NCI-H1417 treated with DMSO at 0.1 percent for 48 hours (cell line): ENCODE measurements at places on chromosomes 3 and 15.

- DNase-seq = no peak
These were observed 854 bp upstream of the COL8A1 start for GRCh38 chr3:99637368-99638111.

- DNase-seq = no peak
These were observed 138.5 kb downstream of the RAB11A start for GRCh38 chr15:66007663-66008262.

GRCh38 chr15:36837246-36837645 lies 257.8 kb downstream of the CDIN1 start:
- DNase-seq = no peak

GRCh38 chr15:88833731-88834100 lies 30.5 kb downstream of the ACAN start:
- DNase-seq = no peak

DNA sequence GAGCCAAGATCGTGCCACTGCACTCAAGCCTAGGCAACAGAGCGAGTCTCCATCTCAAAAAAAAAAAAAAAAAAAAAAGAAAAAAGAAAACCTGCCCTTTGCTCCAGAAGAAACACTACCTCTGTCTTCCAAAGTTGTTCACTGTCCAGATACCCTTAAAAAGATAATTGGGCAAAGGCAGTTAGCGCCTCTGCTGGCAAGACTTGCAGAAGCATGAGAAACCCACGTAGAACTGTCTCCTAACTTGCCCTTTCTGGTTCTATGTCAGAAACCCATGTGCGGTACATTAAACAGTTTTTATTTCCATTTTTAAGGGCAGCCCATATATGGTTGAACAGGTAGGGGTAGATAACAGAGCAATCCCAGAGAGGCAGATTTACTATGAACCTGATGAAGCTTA lies 1026.4 kb downstream of the ROBO2 start:
- no peak for DNase-seq

- DNase-seq = no peak
These were observed 14.8 kb downstream of the GPR87 start for GRCh38 chr3:151301787-151302186.

DNA sequence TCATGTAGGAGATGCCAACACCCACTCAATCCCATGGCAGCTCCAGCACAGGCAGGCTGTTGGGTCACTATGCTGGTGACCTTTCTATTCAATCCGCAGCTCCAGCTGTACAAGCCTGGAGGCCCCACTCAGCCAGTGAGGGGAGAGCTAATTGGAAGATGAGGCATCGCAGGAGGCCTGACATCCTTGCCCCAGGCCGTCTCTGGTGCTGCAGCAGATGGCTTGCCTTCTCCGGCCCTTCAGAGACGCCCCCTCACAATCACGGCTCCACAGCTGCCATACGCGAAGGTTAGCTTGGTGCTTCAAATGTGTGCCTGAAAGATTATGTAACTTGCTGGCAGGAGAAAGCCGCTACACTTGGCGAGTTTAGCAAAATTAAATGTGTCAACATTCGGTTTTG lies 104.2 kb upstream of the CLSTN2 start:
- no peak for DNase-seq

- no peak for DNase-seq
These were observed 8.0 kb downstream of the PXK start for GRCh38 chr3:58340594-58341244.

DNA sequence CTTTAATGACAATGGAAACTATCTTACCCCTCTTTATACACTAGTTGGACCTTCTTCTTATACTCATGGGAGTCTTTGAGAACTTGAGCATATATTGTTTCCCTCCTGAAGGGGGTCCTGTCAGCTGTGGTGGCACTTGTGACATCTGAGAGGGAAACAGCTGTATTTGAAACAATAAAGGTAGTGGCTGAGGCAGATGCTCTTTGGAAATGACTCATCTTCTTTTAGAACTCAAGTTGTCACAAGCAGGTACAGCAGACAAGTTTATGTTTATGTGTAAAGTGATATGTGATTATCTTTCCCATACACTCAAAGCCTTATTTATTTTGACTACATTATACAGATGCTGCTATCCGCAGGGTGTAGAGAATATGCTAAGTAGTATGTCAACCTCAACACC lies 220.0 kb upstream of the GRM7 start:
- no peak for DNase-seq

DNA sequence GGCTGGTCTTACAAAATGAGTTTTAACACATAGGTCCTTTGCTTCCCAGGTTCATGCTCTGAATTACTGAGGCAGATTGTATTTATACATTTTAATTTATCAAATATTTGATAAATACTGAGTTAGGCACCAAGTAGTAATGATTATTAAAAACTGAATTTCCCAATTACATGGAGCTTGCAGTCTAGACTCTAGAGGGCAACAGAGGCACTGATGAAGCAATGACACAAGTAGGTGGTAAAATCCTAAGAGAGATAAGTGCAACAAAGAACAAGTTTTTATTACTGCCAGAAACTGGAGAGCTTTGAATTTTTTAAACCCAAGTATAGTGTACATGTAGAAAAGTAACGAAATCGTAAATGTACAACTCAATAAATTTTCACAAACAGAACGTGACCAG lies 406.2 kb upstream of the RARB start:
- no peak for DNase-seq

- no peak for DNase-seq
These were observed 62.0 kb downstream of the ZNF148 start for GRCh38 chr3:125313060-125313635.

DNA sequence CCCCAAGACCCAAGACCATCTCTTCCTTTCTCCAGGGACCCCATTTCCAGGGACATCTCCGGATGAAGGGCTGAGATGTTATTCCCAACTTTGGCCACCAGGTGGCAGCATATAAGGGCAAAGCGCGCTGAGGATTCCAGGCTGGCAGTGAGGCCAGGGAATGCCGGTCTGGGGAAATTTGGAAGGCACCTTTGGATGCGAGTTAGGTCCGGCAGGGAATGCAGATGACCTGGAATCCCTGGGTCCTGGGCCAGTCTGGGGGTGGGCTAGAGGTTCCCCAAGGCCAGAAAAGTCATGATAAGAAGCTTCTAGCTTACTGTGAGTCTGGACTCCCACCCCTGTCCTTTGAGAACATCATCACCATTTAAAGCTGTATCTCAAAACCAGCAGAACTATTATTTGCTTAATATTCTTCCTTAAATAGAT lies 1.6 kb upstream of the CHST13 start:
- no peak for DNase-seq

GRCh38 chr15:48046813-48047438 lies 73.9 kb upstream of the SLC24A5 start:
- DNase-seq = no peak

DNA sequence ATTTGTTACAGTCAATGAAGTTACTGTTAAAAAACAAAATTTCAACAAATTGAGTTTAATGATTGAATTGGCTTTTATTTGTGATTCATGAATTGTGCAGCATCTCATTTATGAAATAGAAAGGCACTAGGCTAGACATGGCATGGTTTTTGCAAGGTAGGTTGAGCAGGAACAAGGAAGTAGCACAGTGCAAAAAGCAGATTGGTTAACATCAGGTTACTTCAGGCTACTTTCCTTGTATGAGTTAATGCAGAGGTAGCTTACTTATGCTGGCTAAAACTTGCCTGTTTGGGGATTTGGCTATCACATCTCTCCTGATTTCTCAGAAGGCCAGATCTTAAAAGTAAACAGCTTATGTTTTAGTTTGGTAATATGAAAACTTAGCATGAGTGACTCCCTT lies 23.0 kb upstream of the SV2B start:
- no peak for DNase-seq

DNA sequence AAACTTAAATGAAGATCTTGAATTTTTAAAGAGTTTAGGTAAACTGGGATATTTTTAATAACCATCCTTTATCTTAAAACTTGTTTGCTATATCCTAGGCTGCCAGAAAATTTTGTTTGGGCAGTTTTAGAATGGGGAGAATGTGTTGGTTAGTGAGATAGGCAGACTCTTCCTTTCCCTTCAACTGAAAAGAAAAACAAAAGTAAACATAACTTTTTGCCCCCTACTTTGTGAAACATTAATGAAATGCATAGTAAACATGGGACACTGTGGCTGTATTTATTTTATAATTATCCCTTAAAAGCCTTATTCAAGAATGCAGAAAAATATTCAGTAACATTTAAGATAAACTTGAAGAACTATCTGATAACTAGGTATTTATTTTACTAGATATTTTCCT lies 31.0 kb downstream of the SETD5 start:
- no peak for DNase-seq

DNA sequence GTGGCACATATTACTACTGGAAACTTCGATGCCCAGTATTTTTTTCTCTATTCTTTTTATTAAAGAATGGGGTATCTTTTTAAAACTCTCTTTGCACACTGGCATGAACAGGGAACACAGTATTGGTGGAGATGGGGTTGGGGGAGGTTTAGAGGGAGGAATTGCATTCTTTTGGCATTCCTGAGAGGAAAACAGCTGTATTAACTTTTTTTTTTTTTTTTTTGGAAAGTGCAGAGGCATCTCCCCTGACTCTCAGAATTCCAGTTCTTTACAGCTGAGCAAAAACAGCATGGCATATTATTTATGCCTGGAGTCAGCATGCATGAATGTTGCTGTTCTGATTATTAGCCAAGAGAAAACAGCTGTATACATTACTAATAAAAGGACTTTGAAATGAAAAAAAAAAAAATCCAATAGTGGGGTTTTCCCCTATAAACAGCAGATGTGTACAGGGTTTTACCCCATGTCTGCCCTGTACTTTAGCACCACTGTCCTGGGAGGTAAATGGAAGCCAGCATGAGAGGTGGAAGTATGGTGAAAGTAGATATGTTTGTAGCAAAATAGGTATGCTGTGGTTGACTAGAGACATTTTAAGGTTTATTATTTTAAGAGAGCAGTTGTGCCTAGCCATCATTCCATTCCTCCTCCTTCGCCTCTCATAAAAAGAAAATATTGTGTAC lies 132.2 kb downstream of the FNDC3B start:
- no peak for DNase-seq

GRCh38 chr3:126432361-126433104 lies 37.8 kb downstream of the CFAP100 start:
- no peak for DNase-seq

DNA sequence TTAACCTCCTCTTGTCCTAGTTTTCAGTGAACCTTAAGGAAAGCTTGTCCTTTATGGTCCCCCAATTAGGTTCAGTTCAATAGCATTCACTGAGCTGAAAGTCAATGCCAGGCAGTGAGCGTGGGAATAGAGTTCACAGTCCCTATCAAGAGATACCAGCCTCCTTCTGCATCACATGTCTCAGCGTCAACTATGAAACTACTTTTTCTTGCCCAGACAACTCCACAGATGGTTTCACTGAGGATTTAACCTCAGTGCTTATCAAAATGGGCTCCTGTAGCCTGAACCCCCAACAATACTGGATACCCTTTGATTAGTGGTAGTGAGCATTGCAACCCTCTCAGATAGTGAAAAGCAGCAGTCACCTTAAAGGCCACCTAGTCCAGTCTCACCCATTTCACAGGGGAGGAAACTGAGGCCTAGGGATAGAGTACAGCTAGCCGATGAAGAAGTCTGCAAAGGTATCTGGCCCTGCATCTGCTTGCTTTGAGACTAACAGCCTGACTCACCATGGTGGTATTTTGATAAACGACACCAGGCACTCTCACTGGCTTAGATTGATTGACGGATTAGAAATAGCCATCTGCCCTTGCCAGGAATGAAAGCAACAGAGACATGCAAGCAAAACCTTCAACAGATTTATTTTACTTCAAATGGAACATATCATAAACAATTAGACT lies 1.6 kb upstream of the UBA3 start:
- DNase-seq = no peak

DNA sequence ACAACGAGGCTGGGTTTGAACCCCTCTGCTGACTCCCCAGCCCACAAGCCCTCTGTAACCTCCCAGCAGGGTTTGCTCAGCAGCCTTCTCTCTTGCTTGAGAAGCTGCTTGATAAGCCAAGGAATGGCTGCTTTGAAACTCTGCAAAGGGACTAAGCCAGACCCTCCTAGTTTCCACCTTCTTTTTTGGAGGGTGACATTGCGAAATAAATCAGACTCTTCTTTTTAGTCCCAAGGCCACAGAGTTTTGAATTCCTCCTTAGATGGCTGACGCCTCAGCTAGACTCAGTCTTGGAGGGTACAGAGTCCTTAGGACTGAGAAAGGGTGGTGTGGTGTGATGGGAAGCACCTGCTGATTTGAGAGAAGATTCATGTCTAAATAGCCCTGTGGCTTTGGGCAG lies 1.2 kb downstream of the TGM4 start:
- DNase-seq = no peak

- DNase-seq = no peak
These were observed 537 bp downstream of the GRAMD2A start for GRCh38 chr15:72197041-72197459.

DNA sequence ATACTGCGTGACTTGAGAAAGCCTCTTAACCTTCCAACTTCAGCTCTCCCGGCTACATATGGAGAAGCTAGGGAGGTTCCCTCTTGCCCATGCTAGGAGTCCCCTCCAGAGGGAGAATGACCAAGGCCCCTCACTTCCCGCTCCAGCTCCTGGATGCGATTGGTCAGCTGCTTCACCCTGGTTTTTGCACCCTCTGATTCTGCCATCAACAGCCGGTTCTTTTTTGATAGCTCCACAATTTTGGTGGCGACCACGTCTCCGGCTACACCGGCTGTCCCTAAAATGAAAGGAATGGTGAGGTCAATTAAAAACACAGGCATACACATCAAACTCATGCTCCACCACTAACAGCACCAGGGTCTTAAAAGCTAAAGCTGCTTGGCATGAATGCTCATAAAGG lies 20.6 kb downstream of the CCDC13 start:
- DNase-seq = no peak

GRCh38 chr3:49930922-49931321 lies 1.3 kb upstream of the MON1A start:
- no peak for DNase-seq

DNA sequence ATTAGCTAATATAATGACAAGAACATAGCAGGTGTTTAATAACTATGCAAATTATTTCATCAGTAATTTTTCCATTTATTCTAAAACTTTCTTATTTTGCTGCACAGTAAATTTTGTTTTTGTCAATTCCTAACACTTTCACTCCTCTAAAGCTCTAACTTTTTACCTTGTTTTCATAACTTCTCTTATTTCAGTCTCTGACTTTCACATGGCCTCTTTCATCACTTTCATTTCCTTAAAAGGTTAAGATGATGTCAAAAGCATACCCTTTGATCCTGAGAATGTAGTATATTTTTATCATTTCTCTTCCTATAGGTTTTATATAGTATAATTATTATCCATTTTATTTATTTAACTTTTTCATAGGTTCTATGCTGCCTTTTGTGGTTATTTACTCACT lies 1325.8 kb upstream of the ALCAM start:
- no peak for DNase-seq

- DNase-seq = no peak
These were observed 42.9 kb downstream of the PCSK6 start for GRCh38 chr15:101446518-101447167.

GRCh38 chr3:13853978-13854296 lies 25.9 kb downstream of the WNT7A start:
- no peak for DNase-seq

DNA sequence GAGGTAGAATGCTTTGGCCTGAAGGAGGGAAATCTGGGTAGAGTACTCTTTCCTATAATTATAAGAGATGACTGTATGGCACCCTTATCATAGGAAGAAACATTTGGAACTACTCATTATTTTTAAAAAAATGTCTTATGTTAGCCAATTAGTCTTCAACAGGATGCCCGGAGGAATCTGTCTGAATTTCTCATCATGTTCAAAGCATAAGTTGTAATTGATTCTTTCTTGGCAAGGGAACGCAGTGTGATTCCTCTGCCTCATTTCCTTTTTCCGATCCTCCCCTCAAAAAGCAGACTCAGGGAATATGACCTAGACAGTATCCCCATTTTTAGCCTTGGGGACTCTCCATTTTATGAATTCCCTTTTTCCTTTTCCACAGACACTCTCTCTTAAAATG lies 165.1 kb downstream of the IL5RA start:
- DNase-seq = no peak
